Right cardiac atrium (tissue), 5 donors: ENCODE measurements at places on chromosomes 16 and 17.

DNA sequence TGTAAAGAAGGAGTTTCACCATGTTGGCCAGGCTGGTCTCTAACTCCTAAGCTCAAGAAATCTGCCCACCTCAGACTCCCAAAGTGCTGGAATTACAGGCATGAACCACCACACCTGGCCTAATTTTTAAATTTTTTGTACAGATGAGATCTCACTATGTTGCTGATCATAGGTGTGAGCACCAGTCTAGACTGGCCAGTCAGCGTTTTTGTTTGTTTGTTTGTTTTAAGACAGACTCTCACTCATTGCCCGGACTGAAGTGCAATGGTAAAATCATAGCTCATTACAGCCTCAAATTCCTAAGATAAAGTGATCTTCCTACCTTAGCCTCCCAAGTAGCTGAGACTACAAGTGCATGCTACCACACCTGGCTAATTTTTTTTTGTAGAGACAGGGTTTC, 38.0 kb upstream of the TAOK1 start:
- no peak for DNase-seq

DNA sequence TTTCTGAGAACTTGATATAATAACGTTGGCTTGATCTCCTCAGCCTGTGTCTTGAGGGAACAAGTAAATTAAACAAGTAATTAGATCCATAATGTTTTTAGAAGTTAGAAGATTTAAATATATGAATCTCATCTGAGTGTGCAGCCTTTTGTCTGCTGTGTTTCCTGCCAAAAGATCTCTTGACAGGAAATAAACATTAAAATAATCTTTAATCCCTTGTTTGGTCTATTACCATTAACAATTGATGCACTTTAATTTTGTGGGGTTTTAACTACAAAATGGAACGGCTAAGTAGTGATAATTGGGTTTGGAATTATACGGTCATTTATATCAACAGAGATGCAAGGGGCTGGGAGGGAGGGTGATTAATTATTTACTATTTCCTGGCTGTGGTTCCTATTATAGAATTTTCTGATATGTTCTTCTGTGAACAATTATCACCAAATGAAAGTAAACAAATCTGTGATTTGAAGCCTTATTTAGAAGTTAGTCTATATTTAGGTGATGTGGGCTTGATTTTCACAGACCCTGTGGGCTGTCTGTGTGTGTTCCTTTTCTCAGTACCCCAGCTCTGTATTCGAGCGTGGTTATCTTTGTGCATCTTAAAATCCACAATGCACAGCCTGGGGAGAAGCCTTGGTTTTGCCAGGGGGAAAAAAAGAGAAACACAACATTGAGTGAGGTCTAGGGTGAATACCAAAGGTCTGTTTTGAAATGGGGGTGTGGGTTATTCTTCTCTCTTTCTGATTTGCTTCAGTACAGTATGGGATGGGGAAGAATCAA, 556.1 kb downstream of the WWOX start:
- DNase-seq, result no peak

DNA sequence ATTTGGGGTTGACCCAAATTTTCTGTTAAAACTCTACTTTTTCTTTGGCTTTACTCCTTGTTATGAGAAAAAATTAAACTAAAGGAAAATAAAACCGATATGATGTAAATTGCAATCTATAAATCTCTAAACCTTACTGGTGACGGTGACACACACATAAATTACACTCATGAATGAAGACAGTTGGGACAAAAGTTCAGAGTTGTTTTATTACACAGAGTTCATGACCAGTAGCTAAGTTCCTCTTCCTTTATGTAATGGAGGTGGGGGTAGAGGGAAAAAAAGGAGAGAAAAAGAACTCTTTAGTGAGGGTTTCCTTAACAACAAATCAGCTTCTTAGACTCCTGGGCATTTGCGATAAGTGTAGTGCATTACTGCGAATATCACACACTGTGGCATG, 220.7 kb downstream of the KCNJ2 start:
- no peak for DNase-seq

DNA sequence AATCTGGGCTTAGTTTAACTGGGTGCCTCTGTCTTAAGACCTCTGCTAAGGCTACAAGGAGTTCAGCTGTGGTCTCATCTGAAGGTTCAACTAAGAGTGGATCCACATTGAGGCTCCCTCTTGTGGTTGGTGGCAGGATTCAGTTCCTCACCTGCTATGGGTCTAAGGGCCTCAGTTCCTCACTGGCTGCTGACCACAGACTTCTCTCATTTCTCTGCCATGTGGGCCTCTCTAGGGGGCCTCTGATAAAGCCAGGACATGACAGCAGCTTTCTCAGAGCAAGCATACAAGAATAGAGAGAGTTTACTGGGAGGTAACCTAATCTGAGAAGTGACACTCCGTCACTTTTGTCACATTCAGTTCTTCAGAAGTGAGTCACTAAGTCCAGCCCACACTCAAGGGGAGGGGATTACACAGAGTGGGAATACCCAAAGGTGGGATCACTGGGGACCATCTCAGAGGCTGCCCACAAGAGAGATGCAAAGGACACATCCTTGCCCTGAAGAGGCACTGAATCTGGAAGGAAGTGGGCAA, 19.2 kb upstream of the ABAT start:
- no peak for DNase-seq

GRCh38 chr17:56121191-56122051, 31.9 kb upstream of the ANKFN1 start:
- DNase-seq, result no peak

DNA sequence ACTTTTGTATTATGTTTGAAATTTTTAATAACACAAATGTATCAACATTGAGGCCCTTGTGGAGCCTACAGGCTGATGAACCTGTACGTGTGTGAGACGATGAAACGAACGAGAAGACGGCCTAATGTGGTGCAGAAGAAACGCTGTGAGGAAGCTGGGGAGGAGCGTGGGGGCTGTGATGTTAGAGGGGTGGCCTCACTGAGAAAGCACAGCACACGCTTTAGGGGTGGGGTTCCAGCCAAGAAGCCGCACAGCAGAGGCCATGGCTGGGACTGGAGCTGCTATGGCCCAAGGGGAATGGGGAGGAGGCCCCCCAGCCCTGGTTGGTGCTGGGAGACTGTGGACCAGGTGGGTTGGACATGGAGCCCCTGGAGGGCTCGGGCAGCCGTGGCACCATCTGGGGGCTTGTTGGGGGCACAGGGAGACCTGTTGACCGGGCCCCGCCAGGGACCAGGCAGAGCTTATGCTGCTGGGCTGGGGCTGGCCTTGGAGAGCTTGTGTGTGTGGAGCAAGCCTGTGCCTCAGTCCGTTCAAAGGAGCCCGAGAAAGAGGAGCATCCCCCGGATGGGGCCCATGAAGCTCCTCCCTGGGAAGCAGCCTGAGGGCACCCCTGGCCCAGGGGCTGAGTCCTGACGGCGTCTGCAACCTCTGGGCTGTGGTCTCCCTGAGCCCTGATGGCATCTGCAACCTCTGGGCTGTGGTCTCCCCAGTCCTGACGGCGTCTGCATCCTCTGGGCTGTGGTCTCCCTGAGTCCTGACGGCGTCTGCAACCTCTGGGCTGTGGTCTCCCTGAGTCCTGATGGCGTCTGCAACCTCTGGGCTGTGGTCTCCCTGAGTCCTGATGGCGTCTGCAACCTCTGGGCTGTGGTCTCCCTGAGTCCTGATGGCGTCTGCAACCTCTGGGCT, 44.7 kb downstream of the METRNL start:
- no peak for DNase-seq

GRCh38 chr16:77853161-77853560, 64.8 kb downstream of the VAT1L start:
- no peak for DNase-seq

DNA sequence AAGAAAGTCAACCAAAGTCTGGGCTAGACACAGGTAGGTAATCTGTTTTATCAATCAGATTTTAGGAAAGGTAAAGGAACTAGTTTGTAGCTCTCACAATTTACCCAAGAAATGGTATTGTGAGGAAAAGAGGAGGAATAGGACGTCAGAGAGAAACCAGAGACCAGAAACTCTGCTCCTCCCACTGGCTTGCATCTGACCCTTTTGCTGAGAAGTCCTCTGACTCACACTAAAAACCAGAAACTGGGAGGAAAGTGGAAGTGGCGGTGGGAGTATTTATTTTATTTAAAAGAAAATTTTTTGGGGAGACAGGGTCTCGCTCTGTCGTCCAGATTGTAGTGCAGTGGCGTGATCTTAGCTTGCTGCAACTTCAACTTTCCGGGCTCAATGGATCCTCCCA, 38.0 kb upstream of the MNT start:
- DNase-seq, result no peak

GRCh38 chr16:57589374-57589773, 39.1 kb upstream of the ADGRG1 start:
- DNase-seq, result no peak

- no peak for DNase-seq
Observed at GRCh38 chr17:45146890-45147580, 1.2 kb upstream of the HEXIM1 start.

DNA sequence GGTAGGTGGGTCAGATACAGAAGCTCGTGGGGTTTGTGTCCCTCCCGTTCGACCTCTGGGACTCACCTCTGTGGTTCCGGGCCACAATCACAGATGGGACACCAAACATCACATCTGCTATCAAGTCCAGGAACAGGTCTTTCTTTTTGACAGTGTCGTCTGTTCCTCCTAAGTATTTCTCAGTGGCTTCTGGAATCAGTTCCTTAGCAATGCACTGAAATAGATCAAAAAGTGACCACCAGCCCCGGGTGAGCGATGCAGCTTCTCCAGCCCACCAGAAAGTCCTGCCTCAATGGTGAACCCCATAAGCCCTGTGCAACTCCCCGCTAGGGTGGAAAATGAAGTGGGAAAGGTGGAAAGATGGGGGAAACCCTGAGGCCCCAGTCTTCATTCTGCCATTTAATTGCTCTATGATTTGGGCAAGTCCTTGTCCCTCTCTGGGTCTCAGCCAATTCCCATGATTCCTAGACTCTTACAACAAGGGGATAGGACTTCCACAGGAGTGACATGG, 22.4 kb downstream of the CES1 start:
- DNase-seq, result no peak

DNA sequence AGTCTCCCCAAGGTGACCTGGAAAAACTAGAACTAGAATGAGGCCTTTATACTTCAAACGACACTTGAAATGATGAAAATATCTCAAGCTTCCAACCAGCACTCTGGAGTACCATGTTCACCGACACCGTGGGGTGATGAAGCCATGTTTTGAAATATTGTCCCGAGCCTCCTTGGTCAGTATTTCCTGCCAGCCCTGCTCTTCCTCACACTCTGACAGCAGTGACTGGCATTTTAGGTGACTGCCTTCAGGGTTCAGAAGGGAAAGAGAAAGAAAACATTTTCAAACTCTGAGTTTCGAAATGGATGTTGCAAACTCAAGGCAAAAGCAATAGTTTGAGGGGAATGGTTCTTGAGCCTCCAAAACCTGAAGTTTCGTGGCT, 39.3 kb upstream of the IRX6 start:
- no peak for DNase-seq
